Esophagus (tissue), 2 donors: ENCODE measurements at places on chromosomes 7 and 10. TPM values are rescaled to one million over a fixed set of nuclear protein-coding genes. Genes with fewer than 3 reads are reported as not detected.

The TNS3 gene
- 3.4 TPM for polyA plus RNA-seq

The HGF gene
- polyA plus RNA-seq = 0.47 TPM

The PVRIG gene
- 0.24 TPM for polyA plus RNA-seq

The OR2A5 gene
- polyA plus RNA-seq = not detected

The GIMAP5 gene
- 5.2 TPM for polyA plus RNA-seq

The CREB3L2 gene
- 7.3 TPM for polyA plus RNA-seq

The CUZD1 gene
- polyA plus RNA-seq = 1.3 TPM

The LRGUK gene
- polyA plus RNA-seq = 0.09 TPM

The ENKUR gene
- polyA plus RNA-seq = 0.08 TPM

The UPK3BL2 gene
- 13.1 TPM for polyA plus RNA-seq

The FAM13C gene
- polyA plus RNA-seq = 2.7 TPM

The SH3PXD2A gene
- 34.2 TPM for polyA plus RNA-seq

The MINDY4 gene
- 1.4 TPM for polyA plus RNA-seq

The BBIP1 gene
- polyA plus RNA-seq = 10.9 TPM

The TDRD1 gene
- polyA plus RNA-seq = 0.08 TPM

The CTNNA3 gene
- 0.10 TPM for polyA plus RNA-seq

The PLAC9 gene
- polyA plus RNA-seq = 5.5 TPM

The GCK gene
- polyA plus RNA-seq = 0.18 TPM

The MRPL32 gene
- polyA plus RNA-seq = 50.6 TPM

The HTRA1 gene
- polyA plus RNA-seq = 11.7 TPM

The RBM20 gene
- polyA plus RNA-seq = 2.7 TPM

The PNLIP gene
- 0.14 TPM for polyA plus RNA-seq

The SPACDR gene
- 0.65 TPM for polyA plus RNA-seq

The MMD2 gene
- not detected for polyA plus RNA-seq

The CYP26C1 gene
- polyA plus RNA-seq = 0.01 TPM

The CDHR1 gene
- polyA plus RNA-seq = 5.0 TPM

The EFCAB10 gene
- not detected for polyA plus RNA-seq

The ZNF716 gene
- polyA plus RNA-seq = not detected

The POMZP3 gene
- 8.3 TPM for polyA plus RNA-seq

The SLC18A3 gene
- polyA plus RNA-seq = not detected

The NUP42 gene
- 19.2 TPM for polyA plus RNA-seq

The ACTR3C gene
- polyA plus RNA-seq = 8.5 TPM

The CALHM2 gene
- polyA plus RNA-seq = 5.3 TPM

The POU6F2 gene
- 0.08 TPM for polyA plus RNA-seq

The IGF2BP3 gene
- 2.5 TPM for polyA plus RNA-seq

The ASAH2 gene
- polyA plus RNA-seq = 0.20 TPM

The SEMA3C gene
- 1.8 TPM for polyA plus RNA-seq

The HOXA11 gene
- not detected for polyA plus RNA-seq

The CNPY1 gene
- polyA plus RNA-seq = not detected

The VSTM2A gene
- polyA plus RNA-seq = not detected

The MYOF gene
- 32.1 TPM for polyA plus RNA-seq

The PRKAG2 gene
- polyA plus RNA-seq = 9.0 TPM

The TMEM176B gene
- 5.7 TPM for polyA plus RNA-seq

The INSYN2A gene
- not detected for polyA plus RNA-seq

The GIMAP8 gene
- 1.9 TPM for polyA plus RNA-seq

The CPN1 gene
- polyA plus RNA-seq = not detected

The FAM25G gene
- 6.3 TPM for polyA plus RNA-seq

The GLI3 gene
- 1.8 TPM for polyA plus RNA-seq
